ENCODE measurements at places on chromosomes 5 and 9.

- DNase-seq = no peak
Observed at GRCh38 chr5:139190125-139190524, 8.0 kb downstream of the SIL1 start.

GRCh38 chr5:62065050-62065449 lies 241.0 kb upstream of the KIF2A start:
- no peak for DNase-seq

- no peak for DNase-seq
Observed at GRCh38 chr9:37430841-37431597, 8.5 kb downstream of the GRHPR start.

DNA sequence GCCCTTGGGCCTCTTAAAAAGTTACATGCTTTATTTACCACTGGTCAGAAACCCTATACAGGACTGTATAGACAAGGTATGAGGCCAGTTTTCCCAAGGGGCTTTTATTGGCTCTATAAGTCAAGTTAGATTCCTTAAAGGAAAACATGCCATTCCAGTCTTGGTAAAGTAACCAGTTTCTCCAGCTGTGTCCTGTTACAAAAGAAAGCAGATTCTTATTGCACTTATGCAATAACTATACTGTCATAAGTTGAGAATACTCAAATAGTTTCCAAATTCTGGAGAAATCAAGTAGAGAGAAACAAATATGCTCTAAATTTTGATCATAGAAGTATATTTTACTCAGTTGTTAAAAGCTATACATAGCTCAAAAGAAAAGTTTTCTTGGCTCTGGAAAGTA lies 47.2 kb downstream of the PTGS1 start:
- DNase-seq = no peak

- DNase-seq = no peak
Observed at GRCh38 chr9:70043285-70043684, 363 bp upstream of the MAMDC2 start.

- DNase-seq = no peak
Observed at GRCh38 chr9:131815970-131816873, 76.3 kb upstream of the RAPGEF1 start.

GRCh38 chr5:133338504-133339355 lies 273.6 kb downstream of the FSTL4 start:
- DNase-seq = no peak

- no peak for DNase-seq
Observed at GRCh38 chr5:93582677-93583438, at the start of gene NR2F1. Gene NR2F1, plus strand, starts transcription at chr5:93583222. Its CDS starts 1,802 bp downstream, at chr5:93585024.

DNA sequence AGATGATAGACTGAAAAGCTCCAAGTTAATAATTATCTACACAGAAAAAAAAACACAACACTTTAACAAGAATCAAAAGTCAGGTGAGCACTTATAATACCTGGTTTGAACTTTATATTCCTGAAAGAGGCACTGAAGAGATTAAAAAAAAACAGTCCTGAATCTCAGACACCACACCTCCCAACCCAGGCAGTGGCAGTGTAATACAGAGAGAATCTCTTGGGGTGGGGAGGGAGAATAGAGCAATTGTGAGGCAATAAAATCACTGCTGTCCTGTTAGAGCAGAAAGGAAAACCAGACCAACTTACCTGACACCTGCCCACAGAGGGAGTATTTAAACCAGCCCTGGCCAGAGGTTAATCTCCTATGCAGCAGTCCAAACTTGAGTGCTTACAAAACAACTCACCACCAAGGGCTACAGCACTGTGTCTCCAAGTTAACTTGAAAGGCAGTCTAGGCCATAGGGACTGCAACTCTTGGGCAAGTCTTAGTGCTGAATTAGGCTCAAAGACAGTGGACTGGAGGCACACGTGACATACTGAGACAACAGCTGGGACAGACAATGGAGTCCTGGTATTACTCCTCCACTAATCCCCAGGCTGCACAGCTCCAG lies 54.2 kb downstream of the SLCO4C1 start:
- no peak for DNase-seq

GRCh38 chr9:98091735-98092612 lies 27.0 kb downstream of the TRIM14 start:
- no peak for DNase-seq

GRCh38 chr9:127644943-127645342 lies 32.9 kb downstream of the STXBP1 start:
- no peak for DNase-seq

- DNase-seq = no peak
Observed at GRCh38 chr9:133226219-133227171, 17.4 kb upstream of the OBP2B start.

GRCh38 chr5:139226131-139226530 lies 28.0 kb upstream of the SIL1 start:
- DNase-seq = no peak

DNA sequence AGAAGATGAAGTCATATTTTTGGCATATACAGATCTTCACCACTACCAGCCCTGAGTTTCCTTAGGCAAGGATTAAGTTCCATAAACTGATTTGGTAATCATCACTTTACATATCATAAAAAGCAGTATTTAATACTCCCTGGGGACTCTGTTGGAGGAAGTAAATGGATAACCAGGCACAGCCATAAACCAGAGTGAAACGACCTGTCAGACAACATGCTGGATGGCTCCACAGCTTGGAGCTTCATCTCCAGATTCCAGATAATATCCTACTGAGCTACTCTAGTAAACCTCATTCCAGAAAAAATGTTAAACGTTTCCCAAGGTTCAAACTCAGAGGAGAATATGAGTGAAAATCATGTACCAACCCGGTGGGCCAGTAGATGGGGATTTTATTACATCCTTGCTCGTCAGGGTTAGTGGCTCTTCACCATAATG lies 109.2 kb downstream of the BASP1 start:
- no peak for DNase-seq
